Activated T-helper 1 cell treated with anti-CD3 and anti-CD28 coated beads, Interleukin-12 subunit alpha, Interleukin-12 subunit beta, Interleukin-2, Interleukin-4 antibody, amounts not matched to agents 30 ng/mL and 10 ng/mL and 1 ng/mL, durations not matched to agents 14 hours and 24 hours and 36 hours (primary cell): ENCODE measurements at places on chromosomes 1 and 21. TPM values are rescaled to one million over a fixed set of nuclear protein-coding genes. Genes with fewer than 3 reads are reported as not detected.

Gene IFI44L
- 16.7 and 21.8 TPM in 2 replicates for total RNA-seq

Gene ZC3H12A
- total RNA-seq: 40.4 and 44.0 TPM in 2 replicates

Gene SHISAL2A
- 5.7 and 6.0 TPM in 2 replicates for total RNA-seq

Gene GFI1
- total RNA-seq: 95.7 and 103 TPM in 2 replicates

Gene JAM2
- total RNA-seq: 0.29 TPM in 2 replicates

Gene POU2F1
- total RNA-seq: 20.2 and 24.6 TPM in 2 replicates

Gene TPTE
- not detected in 2 replicates for total RNA-seq

Gene MATN1
- 0.42 and 0.70 TPM in 2 replicates for total RNA-seq

Gene RGS4
- total RNA-seq: not detected in 2 replicates

Gene CHRM3
- total RNA-seq: not detected in 2 replicates

Gene FGGY
- total RNA-seq: 7.1 and 8.2 TPM in 2 replicates

Gene CFHR2
- total RNA-seq: not detected in 2 replicates

Gene TGFBR3
- total RNA-seq: 8.9 and 11.8 TPM in 2 replicates

Gene GSTM1
- 77.4 and 86.4 TPM in 2 replicates for total RNA-seq

Gene JTB
- total RNA-seq: 198 and 213 TPM in 2 replicates

Gene ZFP69B
- 5.1 and 5.8 TPM in 2 replicates for total RNA-seq

Gene NBPF20
- 1.2 TPM in 2 replicates for total RNA-seq

Gene UROD
- 79.9 and 81.9 TPM in 2 replicates for total RNA-seq

Gene MMP23B
- 0.49 and 0.93 TPM in 2 replicates for total RNA-seq

Gene RSPH1
- total RNA-seq: not detected in 2 replicates

Gene C1QTNF12
- total RNA-seq: 2.2 and 4.1 TPM in 2 replicates

Gene OR14K1
- not detected in 2 replicates for total RNA-seq

Gene GOLT1A
- total RNA-seq: not detected in 2 replicates

Gene KRTAP21-2
- total RNA-seq: not detected in 2 replicates

Gene DUSP12
- 34.1 and 36.0 TPM in 2 replicates for total RNA-seq

Gene BMP8A
- not detected in 2 replicates for total RNA-seq

Gene GNAT2
- 0.44 and 1.2 TPM in 2 replicates for total RNA-seq

Gene PHF13
- 18.8 and 19.5 TPM in 2 replicates for total RNA-seq

Gene TMEM52
- 0.99 and 1.5 TPM in 2 replicates for total RNA-seq

Gene RCSD1
- 78.6 and 81.9 TPM in 2 replicates for total RNA-seq

Gene SERINC2
- not detected in 2 replicates for total RNA-seq

Gene CHD5
- total RNA-seq: 0.62 and 0.83 TPM in 2 replicates

Gene EPHA8
- total RNA-seq: not detected in 2 replicates

Gene PPIAL4G
- total RNA-seq: 0.05 TPM in 1 of 2 replicates, not detected in the other

Gene MEGF6
- 1.2 and 2.1 TPM in 2 replicates for total RNA-seq

Gene DAB1
- not detected in 2 replicates for total RNA-seq

Gene TMPRSS15
- total RNA-seq: not detected in 2 replicates
